ENCODE measurements at places on chromosomes 1 and 21. TPM values are rescaled to one million over a fixed set of nuclear protein-coding genes. Genes with fewer than 3 reads are reported as not detected.

DNA sequence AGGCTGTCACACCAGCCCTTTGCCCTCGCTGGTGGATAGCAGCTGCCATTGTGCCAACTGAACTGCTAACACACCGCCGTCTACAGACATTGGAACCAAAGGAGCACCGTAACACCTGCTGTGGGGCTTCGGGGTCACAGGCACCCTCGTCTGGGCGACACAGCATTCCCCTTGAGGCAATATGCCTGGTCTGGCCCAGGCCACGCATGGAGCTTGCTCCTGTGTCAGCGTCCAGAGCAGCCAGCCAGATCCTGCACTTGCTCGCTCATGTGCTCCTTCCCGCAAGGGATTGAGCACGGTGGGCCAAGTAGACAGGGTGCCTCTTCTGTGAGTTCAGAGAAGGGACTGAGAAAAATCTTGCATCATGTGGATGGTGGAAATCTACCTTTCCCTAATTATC is 314.6 kb upstream of the PLD5 start:
- H3K36me3 ChIP-seq: no peaks in the 10 kb centered on the region
- no peaks in the 10 kb centered on the region for H3K27me3 ChIP-seq
- H3K4me3 ChIP-seq: no peak overlapping the region
- DNase-seq: no peak

GRCh38 chr21:39313042-39313570 is 326 bp downstream of the BRWD1 start:
- H3K27me3 ChIP-seq: no peaks in the 10 kb centered on the region
- peaks cover 5% of the 10 kb centered on the region for H3K36me3 ChIP-seq
- H3K4me3 ChIP-seq: peak overlapping the region; percentile 98

AMY1C gene
- total RNA-seq: not detected

DNA sequence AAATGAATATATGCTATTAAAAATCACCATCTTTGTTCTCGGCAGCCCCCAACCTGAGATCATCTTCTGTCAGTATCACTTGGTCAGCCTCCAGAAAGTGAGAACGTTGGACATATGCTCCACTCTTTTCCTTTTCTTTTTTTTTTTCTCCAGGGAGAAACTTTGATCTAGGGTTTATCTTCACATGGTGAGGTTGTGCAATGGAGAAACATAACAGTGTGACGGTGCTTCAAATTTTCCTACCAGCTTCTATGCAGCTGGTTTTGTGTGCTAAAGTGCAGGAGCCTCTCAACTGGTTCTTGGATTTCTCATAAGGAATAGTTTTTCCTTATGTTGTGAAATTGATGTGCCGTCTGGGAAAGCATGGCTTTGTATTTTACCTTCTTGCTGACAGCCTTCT is 1202.9 kb downstream of the NCAM2 start:
- no peaks in the 10 kb centered on the region for H3K36me3 ChIP-seq
- no peak overlapping the region for H3K4me3 ChIP-seq
- no peaks in the 10 kb centered on the region for H3K4me1 ChIP-seq
- H3K27me3 ChIP-seq: no peaks in the 10 kb centered on the region

- no peaks in the 10 kb centered on the region for H3K36me3 ChIP-seq
- H3K27me3 ChIP-seq: no peaks in the 10 kb centered on the region
Observed at GRCh38 chr1:14780271-14780670, 181.8 kb downstream of the KAZN start.

Measured in ascending aorta (tissue), 2 donors.